Anterior cingulate cortex (tissue), 58 donors: ENCODE measurements at places on chromosomes 4 and X.

DNA sequence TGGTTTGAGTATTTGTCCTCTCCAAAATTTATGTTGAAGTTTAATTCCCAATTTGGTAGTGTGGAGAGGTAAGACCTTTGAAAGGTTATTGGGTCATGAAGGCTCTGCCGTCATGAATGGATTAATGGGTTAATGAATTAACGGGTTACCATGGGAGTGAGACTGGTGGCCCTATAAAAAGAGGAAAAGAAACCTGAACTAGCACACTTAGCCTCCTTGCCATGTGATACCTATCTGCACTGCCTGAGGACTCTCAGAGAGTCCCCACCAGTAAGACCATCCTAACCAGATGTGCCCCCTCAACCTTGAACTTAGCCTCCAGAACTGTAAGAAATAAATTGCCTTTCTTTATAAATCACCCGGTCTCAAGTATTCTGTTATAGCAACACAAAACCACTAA lies 39.3 kb downstream of the PAGE1 start:
- DNase-seq: no peak

- no peak for DNase-seq
These were observed 115.0 kb upstream of the LDB2 start for GRCh38 chr4:17013382-17014006.

GRCh38 chr4:145731028-145731427 lies 51.1 kb downstream of the C4orf51 start:
- no peak for DNase-seq

GRCh38 chrX:144616317-144616716 lies 631.0 kb upstream of the SPANXN1 start:
- no peak for DNase-seq

GRCh38 chr4:86872135-86872534 lies 20.1 kb downstream of the C4orf36 start:
- no peak for DNase-seq

GRCh38 chr4:106048250-106048971 lies 153.1 kb downstream of the NPNT start:
- no peak for DNase-seq

DNA sequence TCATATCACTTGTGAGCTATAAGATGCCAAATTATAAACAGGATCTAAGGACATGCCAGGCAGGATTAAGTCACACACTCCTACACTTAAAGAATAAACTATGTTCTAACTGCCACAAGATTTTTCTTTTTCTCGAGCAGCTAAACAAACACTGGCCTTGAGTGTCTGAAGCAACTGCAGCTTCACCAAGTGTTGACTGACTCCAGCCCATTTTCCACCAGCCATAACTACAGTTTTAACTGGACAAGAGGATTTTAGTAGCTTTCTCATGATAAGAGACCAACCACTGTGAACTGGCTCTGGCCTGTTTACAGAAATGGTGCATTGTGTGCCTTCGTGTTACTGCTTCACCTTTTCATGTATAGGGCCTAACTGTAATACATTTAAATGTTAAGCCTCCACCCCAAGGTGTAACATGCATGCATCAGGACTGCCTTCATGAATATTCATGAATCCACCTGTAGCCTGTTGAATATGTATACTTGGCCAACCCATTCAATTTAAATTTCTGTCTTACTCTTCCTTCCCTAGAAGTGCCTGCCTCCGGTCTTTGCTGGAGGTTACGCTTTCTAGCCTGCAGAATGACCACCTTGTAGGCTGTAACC lies 10.8 kb downstream of the UCP1 start:
- DNase-seq: no peak

GRCh38 chr4:137655302-137655701 lies 123.0 kb upstream of the PCDH18 start:
- no peak for DNase-seq

DNA sequence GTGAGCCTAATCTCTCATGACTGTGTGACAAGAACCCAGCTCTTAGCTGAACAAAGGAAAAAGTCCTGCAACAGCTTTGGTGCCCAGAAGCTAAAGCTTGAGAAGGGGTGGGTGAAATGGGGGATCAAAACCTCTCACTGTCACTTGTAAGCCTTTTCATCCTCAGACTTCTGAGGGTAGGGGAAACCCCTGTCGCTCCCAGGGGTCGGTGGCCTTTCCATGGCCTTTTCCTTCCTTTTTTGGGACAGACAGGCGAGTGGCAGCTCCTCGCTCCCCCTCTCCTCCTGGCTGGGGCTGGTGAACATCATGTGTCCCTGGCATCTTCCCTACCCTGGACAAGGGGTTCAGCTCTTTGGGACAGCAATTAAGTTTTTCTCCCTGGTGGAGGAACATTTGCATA lies 78.2 kb downstream of the FAM47A start:
- DNase-seq: no peak

DNA sequence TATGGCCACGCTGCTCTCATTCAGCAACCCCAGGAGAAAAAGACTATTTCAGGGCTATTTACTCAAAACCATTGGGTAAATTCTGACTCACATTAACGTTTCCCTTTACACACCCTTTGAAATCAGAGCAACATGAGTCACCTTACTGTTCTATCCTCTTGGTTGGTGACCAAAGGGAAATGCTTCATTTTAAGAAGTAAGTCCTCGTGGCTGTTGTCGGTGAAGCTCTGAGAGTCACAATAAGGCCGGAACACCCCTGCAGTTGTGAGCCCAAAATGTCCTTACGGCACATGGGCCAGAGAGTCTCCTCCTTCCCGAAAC lies 56.3 kb upstream of the SPRY1 start:
- no peak for DNase-seq

DNA sequence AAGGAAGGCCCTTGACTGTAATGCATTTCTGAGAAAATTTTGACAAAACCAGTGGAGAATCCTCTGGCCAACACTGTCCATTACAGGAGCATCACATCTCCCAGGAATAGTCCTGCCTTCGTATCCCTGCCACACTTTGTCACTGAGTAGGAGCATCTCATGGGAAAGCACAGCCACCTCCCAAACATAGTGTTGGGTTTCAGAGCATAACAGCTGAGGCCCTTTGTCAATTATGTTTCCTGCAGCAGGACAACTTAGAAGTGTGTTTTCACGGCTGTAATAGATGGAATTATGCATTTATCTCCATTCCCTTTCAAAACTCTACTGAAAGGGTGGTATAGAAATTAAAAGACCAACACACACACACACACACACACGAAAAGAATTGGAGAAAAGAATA lies 91.1 kb upstream of the SMAD1 start:
- no peak for DNase-seq

DNA sequence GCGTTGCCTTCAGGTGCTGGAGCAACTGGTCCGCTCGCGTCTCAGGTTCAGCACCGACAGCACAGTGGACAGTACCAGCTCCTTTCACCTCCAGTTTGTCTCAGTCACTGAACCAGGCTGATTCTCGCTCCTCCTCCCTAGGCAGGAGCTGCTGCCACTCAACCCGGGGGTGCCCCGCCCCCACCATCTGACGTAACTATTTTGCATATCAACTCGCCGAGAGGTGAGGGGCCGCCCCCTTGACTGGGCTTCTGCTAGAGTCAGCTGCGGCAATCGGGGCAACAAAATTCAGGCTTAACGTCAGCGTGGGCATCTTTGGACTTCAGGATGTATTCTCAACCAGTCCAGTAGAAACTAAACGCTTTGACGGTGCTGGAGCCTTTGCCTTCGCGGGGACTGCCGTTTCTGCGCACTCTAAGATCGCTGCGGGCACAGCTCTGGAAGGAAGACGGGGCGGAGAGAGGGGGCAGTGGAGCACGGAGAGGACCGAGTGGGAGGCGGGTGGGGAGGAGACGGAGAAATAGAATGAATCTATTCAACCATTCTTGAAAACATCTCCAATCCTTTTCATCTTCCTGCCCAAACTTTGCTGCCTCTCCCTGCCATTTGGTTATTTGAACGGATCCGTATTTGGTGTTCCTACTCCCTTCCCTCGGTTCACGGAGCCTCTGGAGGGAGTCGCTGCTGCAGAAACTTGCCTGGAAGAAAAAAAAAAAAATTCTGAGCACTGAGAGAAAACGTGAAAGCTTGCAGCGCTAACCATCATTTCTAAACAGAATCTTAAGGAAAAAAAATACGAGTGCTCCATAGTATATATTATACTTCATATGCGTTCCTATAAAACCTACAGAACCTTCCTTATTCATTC lies at the start of gene FSTL5:
FSTL5 (minus strand) TSS at position 109 of the 868 bp plus-strand sequence. CDS start 52,604 bp downstream, outside the sequence.
- peak; percentile 64 for DNase-seq

DNA sequence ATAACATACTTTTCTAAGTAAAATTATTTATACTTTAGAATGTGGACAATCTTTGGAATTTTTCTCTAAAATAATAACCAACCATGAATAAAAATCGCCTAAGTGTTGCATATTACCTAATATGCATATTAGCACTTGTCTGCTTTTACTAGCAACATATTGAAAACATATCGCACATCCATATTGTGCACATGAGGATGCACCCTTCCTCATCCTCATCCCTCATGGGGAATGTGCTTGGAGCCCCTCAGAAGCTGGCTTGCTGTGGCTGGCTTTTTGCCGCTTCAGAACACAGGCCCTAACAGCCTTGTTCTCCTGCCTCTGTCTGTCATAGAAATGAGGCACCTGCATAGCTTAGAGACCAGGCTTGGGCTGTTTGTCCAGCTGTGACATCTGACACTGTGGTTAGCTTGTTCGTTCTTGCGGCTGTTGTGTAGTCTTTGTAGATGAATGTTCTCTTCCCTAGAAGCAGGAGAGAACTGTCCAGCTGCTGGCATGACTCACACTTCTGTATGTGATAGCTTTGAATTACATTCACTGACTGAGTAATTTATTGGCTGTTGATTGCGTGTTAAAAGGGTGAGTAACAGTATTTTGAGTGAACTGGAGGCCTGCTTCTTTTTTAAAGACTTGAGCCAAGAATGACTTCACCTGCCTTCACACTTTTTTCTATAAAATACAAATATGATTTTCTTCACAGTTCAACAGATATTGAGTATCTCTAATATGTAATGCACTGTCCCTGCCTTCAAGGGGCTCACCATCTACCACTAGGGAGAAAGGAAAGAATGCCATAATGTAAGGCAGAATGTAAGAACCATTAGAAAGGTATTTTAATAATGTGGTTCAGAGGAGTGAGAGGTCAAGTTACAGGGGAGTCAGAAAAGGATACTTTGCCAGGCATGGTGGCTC lies 81.9 kb downstream of the HMGB2 start:
- no peak for DNase-seq

DNA sequence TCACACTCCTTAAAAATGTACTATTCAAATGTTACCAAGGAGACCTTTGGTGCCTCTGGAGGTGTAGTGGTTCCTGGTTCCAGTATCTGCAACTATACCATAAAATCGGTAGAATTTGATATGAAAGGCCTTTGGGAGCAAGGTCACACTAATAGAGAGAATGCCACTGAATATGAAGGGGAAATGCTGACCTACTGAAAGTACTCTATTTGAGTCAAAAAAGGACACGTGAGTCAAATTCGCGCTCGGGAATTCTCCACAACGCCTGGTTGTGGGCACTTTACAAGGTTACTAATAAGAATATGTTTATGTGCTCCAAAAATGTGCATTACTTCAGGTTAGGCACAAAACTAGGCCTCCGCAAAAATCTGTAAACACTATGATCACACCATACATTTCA lies 39.5 kb upstream of the RELL1 start:
- DNase-seq: no peak

DNA sequence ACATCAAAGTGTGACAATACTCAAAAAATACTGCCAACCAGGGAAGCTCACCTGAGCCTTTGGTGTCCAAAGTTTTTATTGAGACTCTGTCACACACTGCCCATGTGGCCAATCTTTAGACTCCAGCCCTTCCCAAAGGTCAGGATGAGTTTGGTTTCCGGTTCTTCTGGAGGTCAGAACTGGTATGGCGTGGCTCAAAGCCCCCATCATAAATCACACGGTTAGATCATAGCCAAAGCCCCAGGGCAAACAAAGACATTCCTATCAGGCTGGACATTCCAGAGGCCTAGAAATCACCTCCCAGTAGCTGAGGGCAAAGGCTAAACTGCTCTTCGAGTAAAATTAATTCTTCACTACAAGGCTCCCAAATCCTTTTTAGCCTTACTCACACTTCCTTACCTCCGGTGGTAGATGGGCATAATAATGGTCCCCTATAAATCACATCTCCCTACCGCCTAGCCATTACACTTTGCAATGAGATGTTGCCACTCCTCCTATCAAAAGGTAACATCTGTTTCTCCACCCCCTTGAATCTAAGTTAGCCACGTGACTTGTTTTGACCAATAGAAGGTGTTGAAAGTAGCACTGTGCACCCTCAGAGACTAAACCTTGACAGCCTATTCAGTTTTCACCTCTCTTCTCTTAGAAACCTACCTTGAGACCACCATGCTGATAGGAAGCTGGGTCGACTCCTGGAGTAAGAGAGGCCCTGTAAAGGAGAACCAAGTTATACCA lies 137.8 kb upstream of the DUSP21 start:
- DNase-seq: no peak

DNA sequence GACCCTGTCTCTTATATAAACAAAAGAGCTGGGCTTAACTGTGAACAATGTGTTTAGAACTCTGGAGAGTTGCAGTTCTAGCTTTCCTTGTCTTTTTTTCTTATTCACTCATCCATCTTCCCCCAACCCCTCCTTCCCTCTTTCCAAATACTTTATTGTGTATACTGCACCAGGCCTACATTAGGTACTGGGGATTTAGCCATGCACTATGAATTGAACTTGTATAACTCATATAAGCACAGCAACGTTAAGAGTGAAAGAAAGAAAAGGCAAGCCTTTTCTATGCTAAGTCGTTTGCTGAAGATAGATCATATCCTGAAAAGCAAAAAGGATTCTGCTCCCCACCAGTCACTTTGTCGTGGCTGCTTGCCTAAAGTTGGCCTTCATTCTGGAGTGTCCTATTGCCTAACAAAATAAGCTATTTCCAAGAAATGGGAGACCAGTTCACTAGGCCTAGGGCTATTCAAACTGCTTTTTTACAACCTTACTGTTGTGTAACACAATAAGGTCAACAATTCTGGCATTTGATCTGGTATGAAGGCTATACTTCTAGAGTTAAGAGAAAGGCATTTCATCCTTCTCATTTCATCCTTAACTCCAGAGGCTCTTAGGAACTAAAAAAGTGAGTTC lies 32.2 kb downstream of the CCNI start:
- DNase-seq: no peak

- DNase-seq: no peak
These were observed 667.5 kb upstream of the MAGEB2 start for GRCh38 chrX:29547877-29548276.

DNA sequence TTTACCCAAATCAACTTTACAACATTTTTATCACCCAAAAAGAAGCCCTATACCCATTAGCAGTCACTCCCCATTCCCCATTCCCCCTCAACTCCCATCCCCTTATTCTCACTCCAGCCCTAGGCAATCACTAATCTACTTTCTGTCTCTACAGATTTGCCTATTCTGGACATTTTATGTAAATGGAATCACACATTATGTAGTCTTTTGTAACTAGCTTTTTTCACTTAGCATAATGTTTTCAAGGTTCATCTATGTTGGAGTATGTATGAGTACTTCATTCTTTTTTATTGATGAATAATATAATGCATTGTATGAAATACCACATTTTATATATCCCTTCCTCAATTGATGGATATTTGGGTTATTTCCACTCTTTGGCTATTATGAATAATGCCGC lies 36.1 kb upstream of the HERC5 start:
- DNase-seq: no peak

- no peak for DNase-seq
These were observed 90.8 kb upstream of the SMARCAD1 start for GRCh38 chr4:94116842-94117241.

GRCh38 chr4:169124661-169125060 lies 114.6 kb upstream of the CBR4 start:
- no peak for DNase-seq
